ENCODE measurements at places on chromosomes 13 and 19.

GRCh38 chr19:19193926-19194325 is 1.9 kb downstream of the RFXANK start:
- no peak for DNase-seq

DNA sequence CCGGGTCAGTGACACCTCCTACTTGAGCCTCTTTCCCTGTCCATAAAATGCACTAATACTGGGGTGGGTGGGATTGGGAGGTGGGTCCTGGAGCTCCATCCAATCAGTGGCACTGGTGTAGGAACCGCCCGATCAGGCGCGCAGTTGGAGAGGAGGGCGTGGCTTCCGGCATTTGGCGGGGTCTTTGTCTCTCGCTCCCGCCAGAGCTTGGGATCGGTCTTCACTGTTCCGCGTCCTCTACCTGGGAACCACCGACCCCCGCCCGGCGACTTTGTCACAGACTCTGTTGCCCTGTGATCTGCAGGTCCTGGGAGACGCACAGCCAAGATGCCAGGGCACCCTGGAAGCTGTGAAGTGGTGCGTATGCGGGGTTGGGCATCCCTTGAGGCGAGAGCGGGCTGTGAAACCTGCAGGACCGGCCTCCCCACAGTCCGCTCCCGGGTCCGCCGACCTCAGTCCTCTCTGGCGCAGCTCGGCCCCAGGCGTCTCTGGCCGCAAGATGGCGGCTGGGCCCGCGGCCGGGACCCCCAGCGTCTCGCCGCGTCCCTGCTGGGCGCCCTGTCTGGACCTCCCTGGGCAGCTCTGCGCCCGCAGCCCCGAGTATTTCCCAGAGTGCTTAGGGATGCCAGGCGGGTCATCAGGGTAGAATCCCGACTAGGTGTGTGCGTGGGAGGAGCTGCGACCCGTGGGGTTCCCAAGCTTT is 41.6 kb upstream of the ZNF730 start:
- DNase-seq, result peak; percentile 23

DNA sequence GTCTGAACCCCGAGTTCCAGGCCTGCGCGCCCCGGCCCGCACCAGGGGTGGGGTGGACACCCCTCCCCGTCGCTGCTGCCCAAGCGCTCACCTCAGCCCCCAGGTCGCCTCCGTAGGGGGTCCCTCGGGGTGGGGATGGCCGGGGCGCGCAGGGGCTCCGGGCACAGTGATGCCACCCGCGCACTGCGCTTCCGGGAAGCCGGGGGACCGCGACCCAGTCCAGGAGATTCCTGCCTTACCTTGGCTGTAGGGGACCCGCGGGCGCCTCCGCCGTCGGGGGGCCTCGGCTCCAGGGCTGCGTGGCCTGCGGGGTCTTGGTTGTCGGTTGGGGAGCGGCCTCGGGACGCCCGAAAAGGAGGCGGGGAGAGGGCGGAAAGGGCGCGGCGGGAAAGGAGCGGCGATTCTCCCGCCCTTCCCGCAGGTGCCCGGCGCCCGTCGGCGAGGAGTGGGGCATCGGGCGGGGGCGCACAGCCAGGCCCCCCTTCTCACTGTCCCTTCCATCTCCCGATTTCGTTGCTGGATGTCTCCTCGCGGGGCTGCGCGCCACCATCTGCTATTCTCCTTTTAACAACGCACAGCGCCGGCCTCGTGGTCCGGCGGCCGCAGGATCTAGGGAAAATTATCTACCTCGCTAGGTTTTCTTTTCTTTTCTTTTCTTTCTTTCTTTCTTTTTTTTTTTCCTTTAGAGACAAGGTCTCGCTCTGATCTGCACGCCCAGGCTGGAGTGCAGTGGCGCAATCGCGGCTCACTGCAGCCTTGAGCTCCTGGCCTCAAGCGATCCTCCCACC is at the start of gene KEAP1:
Gene KEAP1 (minus strand): TSS at position 355 of the 788 bp plus-strand sequence. CDS start 3,323 bp downstream, outside the sequence.
- DNase-seq, result peak; percentile 25

- peak; percentile 17 for DNase-seq
Measured at GRCh38 chr19:38759590-38760003, 13.7 kb downstream of the LGALS7 start.

DNA sequence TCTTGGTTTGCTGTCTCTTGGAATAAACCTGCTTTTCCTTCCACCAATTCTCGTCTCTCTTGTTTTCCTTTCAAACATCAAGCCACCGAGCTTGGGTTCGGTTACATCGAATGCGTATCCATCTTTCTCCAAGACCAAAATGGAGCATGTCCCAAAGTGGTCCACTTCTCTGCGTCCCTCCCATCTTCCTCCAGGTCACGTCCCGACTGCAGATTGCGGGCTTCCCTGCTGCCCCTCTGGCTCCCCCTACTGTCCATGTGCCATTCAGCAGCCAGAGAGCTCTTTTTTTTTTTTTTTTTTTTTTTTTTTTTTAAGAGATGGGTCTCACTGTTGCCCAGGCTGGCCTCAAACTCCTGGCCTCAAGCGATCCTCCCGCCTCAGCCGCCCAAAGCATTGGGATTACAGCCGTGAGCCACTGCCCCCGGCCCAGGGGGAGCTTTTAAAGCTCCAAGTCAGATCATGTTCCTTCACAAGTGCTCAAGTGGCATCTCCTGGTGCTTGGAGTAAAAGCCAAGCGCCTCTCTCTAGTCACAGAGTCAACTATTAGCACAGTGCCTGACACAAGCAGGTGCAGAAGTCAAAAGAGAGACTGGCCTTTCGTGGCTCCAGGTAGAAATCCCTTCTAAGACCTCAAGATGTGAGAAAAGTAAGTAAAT is 10.0 kb downstream of the COL5A3 start:
- peak; percentile 58 for DNase-seq

GRCh38 chr13:112957295-112957677 is 11.7 kb upstream of the MCF2L start:
- DNase-seq, result no peak

- DNase-seq, result no peak
Measured at GRCh38 chr13:46382224-46382623, 4.8 kb downstream of the RUBCNL start.

DNA sequence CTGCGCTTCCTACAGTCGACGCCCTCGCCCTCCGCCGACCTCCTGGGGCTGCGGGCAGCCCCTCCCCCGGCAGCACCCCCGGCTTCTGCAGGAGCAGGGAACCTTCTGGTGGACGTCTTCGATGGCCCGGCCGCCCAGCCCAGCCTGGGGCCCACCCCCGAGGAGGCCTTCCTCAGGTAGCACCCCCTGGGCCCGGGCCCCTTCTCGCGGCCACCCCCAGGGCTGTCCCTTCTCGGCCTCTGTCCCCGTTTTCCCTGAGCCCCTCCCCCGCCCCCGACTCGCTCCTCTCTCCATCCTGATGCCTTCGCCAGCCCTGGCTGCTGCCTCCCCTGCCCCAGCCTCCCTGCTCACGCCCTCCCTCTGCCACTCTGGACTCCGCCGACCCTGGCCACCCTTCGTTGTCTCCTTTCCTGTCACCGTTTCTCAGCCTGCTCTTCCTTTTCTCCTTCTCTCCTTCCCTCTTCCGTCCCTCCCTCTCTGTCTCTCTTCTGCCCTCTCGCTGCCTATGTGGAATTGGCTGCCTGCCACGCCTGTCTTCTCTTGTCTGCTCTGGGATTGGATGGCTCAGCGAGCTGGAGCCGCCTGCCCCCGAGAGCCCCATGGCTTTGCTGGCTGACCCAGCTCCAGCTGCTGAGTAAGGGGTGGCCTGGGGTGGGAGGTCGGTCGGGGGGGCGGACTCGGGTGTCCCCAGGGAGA is 11.0 kb downstream of the FUZ start:
- no peak for DNase-seq

DNA sequence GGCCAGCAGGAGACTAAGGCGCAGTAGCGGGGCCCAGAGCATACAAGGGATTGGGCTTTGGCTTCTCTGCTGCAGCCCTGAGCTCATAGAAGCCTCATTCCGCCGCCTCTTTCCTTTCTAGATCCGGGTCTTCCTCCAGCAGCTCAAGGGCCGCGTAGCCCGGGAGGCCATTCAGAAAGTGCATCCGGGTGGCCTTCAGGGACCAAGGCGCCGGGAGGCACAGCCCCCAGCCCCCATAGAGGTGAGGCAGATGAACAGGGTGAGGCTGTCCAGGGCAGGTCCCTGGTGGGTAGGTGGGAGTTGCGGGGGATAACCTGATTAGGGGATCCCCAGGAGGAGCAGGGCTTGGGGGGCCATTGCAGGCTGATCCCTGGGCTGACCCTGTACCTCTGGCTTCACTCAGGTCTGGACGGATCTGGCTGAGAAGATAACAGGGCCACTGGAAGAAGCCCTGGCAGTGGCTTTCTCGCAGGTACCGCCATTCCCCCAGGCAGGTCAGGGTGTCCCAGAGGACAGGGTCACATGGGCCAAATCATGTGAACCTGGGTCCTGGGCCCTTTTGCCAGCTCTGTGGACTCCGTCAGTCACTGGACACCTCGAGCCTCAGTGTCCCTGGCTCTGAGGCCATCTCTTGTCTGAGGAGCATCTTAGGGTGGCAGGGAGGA is 1.3 kb downstream of the SNAPC2 start:
- DNase-seq, result no peak

- no peak for DNase-seq
Measured at GRCh38 chr13:111895896-111896821, 170.8 kb upstream of the SOX1 start.

DNA sequence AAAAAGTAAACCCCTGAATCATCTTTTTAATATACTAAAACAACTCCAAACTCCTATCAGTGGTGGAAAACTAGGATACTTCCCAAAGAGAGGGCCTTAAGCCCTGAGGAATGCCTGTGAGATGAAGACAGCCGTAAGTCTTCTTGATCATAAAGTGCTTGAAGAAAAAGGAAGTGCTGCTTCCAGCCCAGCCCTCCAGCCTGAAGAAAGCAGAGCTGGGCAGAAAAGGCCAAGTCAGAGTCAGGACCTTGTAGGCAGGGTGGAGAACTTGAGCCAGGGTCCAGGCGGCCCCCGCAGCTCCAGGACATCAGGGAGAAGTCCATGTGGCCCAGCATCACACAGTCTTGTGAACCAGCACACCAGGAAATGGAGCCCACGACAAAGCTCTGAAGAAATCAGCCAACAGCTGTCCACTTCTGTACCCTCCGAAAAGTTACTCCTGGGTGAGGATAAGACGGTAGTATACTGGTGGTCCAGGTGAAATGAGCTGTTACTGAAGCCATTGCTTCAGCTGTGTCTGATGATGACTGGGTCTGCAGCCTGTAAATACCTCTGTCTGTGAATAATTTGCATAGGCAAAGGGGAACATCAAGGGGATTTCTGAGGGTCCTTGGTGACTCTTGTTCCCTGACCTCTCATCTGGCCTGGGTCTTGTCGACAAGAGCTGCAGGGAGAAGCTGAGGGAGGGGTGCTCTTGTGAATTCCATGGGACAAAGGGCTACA is 18.7 kb upstream of the CRYL1 start:
- DNase-seq, result peak; percentile 84

DNA sequence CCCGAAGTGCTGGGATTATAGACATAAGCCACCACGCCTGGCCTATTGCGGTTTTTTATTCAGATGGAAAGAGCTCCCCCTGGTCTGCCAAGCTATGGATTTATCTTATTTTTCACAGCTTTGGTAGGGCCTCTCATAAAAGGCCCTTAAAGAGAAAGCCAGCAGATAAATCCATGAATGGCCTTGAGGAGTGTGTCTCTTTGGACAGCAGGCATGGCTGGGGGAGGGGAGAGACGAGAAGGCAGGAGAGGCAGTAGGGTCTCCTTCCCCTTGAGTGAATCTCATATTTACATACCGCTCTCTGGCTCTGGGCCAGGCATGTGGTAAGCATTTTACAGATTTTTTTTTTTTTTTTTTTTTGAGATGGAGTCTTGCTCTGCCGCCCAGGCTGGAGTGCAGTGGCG is 25.2 kb downstream of the MARK4 start:
- no peak for DNase-seq

GRCh38 chr19:55348317-55349034 is 6.0 kb downstream of the COX6B2 start:
- DNase-seq, result no peak

DNA sequence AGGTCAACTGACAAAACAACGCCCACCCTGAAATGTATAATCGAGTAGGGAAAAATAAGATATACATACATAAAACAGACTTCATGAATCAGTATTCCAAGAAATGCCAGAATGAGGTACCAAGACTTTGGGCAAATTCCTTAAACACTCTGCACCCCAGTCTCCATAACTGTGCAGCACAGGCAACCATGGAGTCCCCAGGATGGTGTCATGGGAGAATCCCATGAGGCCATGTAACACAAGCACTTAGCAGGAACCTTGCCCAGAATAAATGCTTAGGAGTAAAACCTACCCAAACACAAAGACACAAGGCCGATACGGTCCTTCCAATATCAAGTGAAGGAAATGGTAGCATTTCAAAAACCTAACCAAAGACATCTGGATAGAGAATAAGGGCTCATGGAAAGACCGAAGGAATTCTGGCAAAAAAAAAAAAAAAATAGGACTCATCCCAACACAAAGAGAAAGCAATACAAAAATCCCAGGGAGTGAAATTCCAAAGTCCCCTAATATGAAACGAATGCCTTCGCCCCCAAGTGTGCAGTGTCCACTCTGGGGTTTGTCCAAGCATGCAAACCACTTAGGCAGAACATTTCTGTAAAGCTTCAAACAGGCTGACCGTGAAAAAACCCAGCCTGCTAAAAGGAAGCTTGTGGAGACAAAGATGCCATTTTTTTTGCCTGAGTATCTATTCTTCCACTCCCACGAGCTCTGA is 11.1 kb downstream of the ZC3H4 start:
- no peak for DNase-seq

DNA sequence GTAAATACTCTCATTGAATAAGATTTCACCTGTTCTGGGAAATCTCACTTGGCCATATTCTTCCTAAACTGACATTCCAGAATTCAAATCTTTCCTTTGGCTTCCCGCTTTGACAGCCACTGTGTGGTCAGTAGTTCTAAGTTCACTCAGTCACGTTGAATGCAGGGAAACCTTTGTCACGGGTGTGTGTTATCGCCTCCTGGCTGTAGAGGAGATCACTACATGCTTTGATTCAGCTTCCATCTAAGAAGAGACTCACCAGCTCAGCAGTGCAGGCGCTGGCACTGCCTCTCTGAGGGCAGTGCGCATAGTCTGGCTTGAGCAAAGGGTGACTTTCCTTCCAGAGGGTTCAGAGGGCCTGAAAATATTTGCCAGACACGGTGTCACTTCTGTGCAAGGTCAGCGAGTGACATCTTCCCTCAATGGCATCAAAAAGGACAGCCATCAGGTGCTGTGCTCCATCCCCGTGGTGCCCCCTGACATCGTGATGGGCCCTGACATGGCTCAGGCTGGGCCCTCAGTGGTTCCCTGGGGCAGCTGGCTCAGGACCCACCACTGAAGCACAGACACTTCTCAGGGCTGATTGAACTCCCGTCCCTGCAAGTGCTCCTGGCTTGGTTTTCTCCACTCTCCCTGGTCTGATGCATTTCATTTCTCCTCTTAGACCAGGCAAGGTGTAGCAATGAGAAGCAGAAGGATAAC is 635.4 kb upstream of the ARGLU1 start:
- DNase-seq, result no peak

GRCh38 chr19:3343619-3344502 is 22.5 kb upstream of the NFIC start:
- peak; percentile 98 for DNase-seq

GRCh38 chr19:42344336-42344893 is 19.0 kb downstream of the MEGF8 start:
- no peak for DNase-seq
